ENCODE measurements at places on chromosomes 7 and 10.

GRCh38 chr10:12807096-12807755 lies 194.3 kb downstream of the CCDC3 start:
- DNase-seq: no peak

GRCh38 chr7:130960208-130960988 lies 226.4 kb upstream of the KLF14 start:
- DNase-seq: no peak

DNA sequence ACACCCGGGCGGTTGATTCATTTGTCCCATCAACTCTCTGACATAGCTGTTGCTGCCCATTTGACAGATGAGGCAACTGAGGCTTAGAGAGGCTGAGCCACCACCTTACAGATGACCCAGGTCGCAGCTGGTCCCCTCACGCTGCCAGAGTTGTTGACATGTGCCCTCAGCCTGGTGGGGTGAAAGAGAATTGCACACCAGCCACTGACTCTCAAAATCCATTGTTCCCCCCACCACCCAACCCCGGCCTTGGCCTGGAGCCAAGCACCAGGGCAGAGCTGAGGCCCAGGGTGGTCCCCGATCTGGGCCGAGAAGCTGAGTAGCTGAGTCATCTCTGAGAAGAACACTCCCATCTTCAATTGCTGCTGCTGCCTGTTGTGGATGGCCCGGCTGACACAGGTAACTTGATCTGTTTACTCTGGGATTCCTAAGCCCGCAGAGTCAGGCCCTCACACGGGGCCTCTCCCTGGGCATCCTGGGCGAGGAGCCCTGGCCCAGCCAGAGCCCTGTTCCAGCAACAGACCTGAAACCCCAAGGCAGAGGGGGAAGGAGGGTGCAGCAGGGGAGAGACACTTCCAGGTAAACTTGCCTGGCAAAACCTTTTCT lies 27.5 kb downstream of the PVRIG start:
- DNase-seq: no peak

DNA sequence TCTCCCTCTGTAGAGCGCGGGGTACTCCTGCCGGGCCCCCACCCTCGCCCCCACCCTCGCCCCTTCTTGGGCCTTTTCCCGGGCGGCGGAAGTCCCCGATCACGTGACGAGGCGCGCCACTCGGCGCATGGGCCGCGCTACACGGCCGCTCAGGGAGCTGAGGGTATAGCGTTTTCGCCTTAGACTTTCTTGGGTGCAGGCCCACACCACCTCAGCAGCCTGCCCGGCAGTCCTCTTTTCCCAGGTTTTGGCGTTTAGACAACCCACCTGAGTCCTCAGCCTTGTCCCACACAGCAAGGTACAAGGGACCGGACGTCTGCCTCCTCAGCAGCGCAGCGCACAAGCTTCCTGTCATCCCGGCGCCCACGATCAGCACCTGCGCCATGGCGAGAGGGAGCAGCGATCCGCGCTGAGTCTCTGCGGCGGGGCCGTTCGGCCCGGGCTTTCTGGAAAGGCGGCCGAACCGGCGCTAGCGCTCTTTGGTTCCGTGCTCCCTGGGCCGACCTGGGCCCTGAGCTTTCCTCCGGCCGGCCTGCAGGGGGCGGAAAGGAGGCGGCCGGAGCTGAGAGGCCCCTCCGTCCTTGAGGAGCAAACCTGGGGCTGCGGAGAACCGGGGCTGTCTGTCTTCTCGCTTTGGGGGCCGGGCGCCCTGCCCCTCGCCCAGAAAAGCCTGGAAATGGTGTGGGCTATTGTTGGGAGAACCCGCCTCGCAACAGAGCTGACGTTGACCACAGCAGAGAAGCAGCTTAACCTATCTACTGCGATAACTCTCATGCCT lies at the start of gene RNLS:
Gene RNLS (minus strand): TSS at position 513 of the 778 bp plus-strand sequence.
- peak; percentile 30 for DNase-seq

GRCh38 chr10:63518690-63519288 lies 2.4 kb upstream of the REEP3 start:
- no peak for DNase-seq

DNA sequence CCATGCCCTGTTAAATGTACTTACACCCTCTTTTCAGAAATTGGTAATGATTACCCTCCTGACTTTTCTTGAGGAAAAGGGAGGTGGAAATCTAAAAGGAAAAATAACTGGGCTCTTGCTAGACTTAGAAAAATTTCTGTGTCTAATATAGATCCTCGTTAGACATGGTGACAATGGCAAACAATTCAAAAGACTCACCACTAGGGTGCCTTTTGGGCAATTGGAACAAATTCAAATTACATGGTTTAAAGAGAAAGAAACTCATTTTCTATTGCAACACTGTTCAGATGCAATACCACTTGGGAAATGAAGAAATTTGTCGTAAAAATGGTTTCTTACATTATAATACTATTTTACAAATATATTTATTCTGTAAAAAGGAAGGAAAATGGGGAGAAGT lies 950.1 kb downstream of the GRM8 start:
- DNase-seq: no peak

GRCh38 chr10:113261161-113261560 lies 291.7 kb upstream of the HABP2 start:
- DNase-seq: no peak

GRCh38 chr10:97300980-97301379 lies 8.5 kb upstream of the ARHGAP19 start:
- no peak for DNase-seq

Data from GDM1 (cell line).